ENCODE measurements at places on chromosomes 13 and 19.
A peak's percentile ranks its signal among the peaks of the same experiment; 100 is the strongest.

- peak; percentile 99 for DNase-seq
Observed at GRCh38 chr19:9406798-9407352, 28.5 kb downstream of the ZNF266 start.

- DNase-seq = no peak
Observed at GRCh38 chr13:114077933-114078325, 54.5 kb downstream of the RASA3 start.

DNA sequence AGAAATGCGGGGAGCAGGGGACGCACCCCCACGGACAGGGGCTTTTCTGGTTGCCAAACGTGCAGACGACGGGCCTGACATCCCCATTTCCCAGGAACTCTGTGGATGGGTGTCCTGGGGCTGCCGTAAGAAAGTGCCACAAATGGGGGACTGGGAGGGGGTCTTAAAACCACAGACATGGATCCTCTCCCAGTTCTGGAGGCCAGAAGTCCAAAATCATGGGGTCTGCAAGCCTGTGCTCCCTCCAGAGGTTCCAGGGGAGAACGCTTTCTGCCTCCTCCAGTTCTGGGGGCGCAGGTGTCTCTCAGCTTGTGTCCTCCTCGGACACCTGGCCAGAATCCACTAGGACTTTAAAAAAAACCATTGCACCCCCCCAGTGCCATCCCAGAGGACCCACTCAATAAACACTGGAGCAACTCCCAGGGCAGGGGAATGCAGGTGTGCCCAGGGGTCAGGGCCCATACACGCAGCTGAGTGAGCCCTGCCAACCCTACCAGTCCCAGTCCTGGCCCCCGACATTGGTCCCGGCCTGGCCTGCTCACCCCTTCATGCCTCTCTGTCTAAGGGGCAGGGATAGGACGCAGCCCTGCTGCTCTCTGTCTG is 103.9 kb downstream of the GADD45B start:
- no peak for DNase-seq

DNA sequence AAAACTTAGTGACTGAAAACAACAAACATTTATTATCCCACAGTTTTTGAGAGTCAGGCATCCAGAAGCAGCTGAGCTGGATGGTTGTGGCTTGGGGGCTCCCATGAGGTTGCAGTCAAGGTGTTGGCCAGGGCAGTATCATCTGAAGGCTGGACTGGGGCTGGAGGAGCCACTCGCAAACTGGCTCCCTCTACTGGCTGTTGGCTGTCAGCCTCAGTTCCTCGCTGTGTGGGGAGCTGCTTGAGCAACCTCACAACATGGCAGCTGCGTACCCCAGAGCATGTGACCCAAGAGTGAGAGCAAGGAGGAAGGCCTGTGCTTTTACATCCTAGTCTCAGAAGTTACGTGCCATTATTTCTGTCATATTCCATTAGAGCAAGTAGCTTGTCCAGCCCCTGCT is 9.7 kb downstream of the YJU2 start:
- peak; percentile 7 for DNase-seq

DNA sequence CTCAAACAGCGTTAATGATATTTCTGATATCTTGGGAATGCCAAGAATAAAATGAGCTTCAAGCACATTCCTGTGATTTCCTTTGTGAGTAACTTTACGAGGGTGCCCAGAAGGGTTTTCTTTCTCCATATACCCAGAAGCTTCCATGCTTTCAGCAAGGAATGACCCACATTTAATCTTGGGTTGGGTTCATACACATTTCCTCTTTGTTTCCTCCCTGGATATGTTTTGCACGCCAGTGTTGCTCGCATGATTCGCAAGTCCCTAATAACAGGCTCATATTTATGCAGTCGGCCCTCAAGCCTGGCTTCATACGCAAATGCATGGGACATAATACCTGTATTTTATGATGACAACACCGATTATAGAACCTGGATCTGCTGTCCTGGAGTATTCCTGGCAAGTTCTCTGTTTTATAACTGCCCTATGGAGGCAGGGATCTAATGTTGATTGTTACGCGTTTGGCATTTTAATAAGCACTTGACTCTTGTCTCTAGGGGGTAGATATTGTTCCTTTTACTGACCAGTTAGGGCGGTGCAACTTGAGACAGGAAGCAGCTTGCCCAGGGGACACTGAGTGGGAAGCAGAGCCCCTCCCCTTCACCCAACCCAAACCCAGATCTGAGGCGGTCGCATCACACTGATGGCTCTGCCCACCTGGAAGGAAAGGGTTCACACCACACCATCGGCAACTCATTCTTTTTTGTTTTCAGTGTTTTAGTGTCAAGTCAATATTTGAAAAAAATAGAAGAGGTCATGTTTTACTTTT is 220.4 kb upstream of the SOX1 start:
- no peak for DNase-seq

DNA sequence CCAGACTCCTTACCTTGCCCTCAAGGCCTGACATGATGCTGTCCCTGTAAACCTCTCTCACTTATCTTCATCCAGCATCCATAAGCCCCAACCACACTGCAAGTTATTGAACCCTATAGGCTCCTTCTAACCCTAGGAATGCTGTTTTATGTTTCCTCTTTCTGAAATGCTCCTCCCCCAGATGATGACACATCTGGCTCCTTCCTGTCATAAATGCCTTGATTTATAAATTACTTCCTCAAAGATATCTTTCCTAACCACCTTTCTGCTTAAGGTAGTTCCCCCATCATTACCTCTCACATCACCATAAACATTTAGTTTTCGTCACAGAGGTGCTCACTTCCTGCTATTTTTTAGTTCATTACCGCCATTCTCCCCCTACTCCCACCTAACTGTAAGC is 12.3 kb downstream of the RUBCNL start:
- DNase-seq = peak; percentile 81

- no peak for DNase-seq
Observed at GRCh38 chr13:38635030-38635429, 51.8 kb upstream of the FREM2 start.

- peak; percentile 96 for DNase-seq
Observed at GRCh38 chr19:48970923-48971395, 5.8 kb downstream of the FTL start.

DNA sequence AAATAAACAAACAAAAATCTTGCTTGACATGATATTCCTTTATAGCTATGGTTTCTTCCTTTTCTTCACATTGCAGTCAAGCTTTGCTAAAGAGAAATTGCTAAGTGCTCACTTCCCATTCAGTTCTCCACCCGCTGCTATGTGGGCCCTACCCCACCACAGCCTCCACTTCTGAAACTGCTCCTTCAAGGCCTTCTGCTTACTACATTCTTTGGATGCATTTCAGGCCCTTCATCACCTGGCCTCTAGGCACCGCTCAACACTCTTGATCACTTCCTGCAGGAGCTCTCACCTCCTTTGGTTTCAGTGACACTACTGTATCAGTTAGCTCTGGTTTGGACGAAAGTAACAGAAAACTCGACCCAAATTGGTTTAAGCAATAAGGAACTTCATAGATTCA is 72.4 kb downstream of the KLF5 start:
- DNase-seq = no peak
